NCI-H146 (cell line): ENCODE measurements at places on chromosomes 6 and 20.

GRCh38 chr20:57794036-57794435, 84.2 kb upstream of the PMEPA1 start:
- DNase-seq = no peak

GRCh38 chr6:134956676-134957075, 6.8 kb upstream of the ALDH8A1 start:
- no peak for DNase-seq

GRCh38 chr6:55668591-55668990, 89.6 kb upstream of the HMGCLL1 start:
- DNase-seq = no peak

DNA sequence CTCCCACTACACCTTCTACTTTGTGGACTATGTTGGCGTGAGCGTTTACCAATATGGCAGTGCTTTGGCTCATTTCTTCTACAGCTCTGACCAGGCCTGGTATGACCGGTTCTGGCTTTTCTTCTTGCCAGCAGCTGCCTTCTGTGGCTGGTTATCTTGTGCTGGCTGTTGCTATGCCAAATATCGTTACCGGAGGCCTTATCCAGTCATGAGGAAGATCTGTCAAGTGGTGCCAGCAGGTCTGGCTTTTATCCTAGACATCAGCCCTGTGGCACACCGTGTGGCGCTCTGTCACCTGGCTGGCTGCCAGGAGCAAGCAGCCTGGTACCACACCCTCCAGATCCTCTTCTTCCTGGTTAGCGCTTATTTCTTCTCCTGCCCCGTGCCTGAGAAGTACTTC, 16.5 kb upstream of the EFHC1 start:
- DNase-seq = peak; percentile 47

- DNase-seq = no peak
These were observed 25.6 kb upstream of the PREP start for GRCh38 chr6:105428342-105428957.

DNA sequence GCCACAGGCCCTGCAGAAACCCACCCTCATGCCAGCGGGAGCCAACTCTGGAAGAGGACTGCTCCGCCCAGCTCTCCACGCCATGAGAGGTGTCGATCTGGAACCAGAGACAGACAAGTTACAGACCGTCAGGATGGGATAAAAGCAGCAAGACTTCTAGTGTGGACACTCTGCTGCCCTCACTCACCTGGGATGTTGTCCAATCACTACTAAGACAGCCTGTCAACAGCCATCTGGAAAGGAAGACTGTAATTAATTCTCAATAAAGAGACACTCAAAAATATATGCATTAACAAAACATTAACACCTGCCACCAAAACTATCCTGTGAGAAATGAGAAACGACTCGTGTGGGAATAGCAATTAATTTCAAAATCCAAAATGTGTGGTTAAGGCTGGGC, 28.3 kb downstream of the SLC2A4RG start:
- no peak for DNase-seq

- DNase-seq = peak; percentile 32
These were observed 35.1 kb upstream of the CCN6 start for GRCh38 chr6:112018619-112019416.

GRCh38 chr20:53778041-53778516, 184.4 kb upstream of the ZNF217 start:
- DNase-seq = no peak

DNA sequence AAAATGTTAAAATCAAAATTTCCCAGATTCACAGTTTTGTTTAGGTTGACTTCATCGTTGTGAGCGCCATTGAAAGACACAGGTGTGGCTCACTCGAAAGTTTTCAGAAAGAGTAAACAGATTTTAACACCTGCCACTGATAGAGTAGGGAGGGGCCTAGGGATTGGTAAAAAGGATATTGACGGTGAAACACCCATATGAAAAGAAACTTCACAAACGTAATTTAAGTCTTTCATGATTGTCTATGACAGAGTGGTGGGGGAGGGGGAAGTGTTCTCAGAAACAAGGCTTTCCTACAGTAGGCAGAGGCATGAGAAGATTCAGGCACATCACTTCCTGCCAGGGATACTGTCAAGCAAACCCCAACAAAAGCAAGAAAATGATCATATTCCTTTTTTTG, 101.4 kb downstream of the PERP start:
- DNase-seq = peak; percentile 58

GRCh38 chr6:32854376-32855178, 585 bp downstream of the PSMB9 start:
- no peak for DNase-seq

DNA sequence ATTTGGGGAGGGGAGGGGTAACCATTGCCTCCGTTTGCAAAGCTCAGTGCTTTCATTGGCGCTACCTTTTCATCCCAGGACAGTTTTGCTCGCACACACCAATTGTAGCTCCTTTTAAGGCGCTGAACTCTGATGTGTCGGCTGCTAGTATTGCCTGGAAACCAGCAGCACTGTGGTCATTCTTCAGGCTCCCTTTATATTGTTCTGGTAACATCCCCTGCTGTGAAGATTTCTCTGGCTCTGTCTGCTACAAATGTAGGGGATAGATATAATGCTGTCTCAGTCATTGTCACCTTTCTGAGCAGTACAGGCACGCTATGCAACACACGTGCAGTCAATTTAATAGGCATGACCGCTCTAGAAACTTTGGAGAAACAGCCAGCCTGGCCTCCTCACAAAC, 172.9 kb upstream of the SASH1 start:
- peak; percentile 74 for DNase-seq

- DNase-seq = no peak
These were observed 157.9 kb upstream of the PDE10A start for GRCh38 chr6:165820934-165821333.

- DNase-seq = peak; percentile 61
These were observed 31.8 kb upstream of the ELMO2 start for GRCh38 chr20:46438156-46438750.

DNA sequence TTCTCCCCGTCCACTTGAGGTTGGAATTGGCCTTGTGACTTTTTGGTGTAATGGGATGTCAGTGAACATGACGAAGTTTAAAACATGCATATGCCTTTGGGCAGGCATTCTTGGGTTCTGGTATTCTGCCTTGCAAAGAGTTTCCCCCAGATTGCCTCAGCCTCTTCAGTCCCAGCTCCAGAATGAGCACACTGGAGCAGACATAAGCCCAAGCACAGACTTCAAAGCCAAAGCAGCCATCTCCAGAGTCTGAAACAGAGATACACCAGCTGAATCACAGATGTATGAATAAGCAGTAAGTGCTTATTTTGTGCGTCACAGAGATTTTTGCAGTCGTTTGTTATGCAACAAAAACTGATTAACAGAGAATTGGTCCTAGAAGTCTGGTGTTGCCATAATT, 546.0 kb downstream of the FRK start:
- no peak for DNase-seq

DNA sequence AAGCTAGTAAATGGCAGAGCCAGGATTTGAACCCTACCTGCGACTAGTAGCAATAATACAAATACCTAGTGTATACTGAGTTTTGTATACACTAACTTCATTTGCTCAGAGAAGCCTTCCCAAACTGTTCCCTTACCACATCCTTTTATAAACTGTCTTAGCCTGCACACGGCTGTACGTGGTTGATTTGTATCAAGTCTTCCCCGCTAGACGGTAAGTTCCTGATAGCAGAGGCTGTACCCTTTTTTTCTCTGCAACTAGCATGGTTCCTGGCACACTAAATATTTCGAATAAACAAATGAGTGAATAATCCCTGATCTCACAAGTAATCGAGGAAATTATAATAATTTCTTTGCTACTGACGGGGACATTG, 636 bp downstream of the RTF2 start:
- no peak for DNase-seq

GRCh38 chr6:52595000-52595795, 18.3 kb upstream of the TRAM2 start:
- DNase-seq = peak; percentile 33

DNA sequence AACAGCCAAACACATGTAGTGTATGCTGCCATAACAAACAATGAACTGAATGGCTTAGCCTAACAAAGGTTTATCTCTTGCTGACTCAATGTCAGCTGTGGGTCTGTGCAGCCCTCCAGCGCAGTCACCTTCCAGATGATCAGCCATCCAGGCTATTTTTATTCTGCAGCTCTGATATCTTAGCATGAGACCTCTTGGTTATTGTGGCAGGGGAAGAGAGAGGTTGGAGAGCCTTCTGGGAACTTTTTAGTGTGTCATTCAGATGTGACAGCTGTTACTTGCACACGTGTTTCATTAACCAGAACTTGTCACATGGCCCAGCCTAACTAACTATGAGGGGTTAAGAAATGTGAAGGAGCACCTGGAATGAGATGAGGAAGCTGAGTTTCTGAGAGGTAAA, 202.5 kb downstream of the DHX35 start:
- no peak for DNase-seq

- no peak for DNase-seq
These were observed 1.1 kb downstream of the MAPRE1 start for GRCh38 chr20:32820698-32821377.

- no peak for DNase-seq
These were observed 19.1 kb downstream of the GCNT2 start for GRCh38 chr6:10540073-10540746.

- DNase-seq = peak; percentile 15
These were observed 132.9 kb downstream of the SCML4 start for GRCh38 chr6:107691062-107691751.

- no peak for DNase-seq
These were observed 18.7 kb upstream of the COL10A1 start for GRCh38 chr6:116144605-116145004.

DNA sequence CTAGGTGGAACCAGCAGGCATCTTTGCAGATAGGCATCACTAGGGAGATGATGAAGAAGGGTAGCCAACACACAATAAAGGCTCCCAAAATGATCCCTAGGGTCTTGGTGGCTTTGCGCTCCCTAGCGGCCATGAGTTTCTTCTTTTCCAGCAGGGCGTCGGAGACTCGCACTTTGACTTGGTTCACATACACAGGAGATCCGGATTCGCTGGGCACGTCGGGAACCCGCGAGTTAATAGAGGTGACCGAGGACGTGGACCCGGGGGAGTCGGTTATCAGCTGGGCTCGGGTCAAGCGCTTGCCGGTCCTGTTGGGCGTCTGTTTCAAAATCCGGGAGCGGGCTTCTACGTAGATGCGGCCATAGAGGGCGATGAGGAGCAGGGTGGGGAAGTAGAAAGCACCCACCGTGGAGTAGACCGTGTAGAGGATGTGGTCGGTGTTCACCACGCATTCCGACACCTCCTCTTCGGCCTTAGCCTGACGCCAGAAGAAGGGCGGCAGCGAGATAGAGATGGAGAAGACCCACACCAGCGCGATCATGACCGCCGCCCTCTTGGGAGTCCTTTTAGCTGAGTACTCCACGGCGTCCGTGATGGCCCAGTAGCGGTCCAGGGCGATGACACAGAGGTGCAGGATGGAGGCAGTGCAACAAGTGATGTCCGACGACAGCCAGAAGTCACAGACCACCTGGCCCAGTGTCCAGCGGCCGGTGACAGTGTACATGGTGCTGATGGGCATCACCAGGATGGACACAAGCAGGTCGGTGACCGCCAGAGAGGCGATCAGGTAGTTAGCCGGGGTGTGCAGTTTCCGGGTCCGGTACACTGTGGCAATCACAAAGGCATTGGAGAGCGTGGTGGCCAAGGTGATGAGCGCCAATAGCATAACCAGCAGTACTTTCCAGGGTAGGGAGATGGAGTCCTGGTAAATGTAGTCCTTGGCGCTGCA, 658 bp downstream of the HTR1B start:
- DNase-seq = peak; percentile 36

DNA sequence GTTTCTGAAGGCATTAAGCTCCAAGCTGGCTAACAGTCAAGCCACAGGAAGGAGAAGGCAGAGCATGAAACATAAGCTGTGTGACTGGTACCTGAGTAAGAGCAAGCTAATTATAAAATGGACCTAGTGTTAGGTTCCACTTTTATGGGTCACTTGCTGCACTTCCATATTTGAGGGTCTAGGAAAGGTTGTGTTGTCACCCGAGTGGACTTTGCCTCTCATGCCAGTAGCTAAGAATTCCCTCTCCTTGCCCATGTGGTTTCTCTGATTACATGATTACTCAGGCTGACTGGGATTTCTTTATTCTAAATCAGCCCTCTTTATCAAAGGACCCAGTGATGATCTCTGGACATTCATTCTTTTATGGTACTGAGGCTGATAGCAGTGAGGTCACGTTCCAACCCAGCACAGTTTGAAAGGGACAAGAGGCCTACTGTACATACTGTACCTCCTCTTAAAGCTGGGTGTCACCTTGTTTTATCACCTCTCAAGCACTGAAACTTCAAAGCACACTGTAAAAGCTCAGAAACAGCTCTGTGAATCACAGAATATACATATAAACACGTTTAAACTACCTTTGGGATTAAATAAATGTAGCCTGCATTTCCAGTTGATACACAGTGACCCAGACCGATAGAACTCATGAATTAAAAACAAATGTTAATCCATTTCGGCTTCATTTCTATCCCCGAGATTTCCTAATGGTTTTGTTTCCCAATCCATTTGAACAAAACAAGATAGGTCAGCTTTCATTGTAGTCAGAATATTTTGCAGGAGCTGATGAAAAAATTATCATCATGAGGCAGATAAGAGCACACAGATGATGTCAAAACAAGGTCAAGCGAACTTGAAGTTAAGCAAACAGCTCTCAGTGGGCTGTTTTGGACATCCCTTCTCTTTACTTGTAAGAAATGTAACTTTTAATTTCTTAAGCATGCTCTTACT, 96.5 kb downstream of the ALDH8A1 start:
- no peak for DNase-seq

- DNase-seq = no peak
These were observed 627.9 kb downstream of the PRKN start for GRCh38 chr6:162099685-162100084.

GRCh38 chr20:9241232-9241692, 172.4 kb downstream of the PLCB4 start:
- peak; percentile 38 for DNase-seq

- no peak for DNase-seq
These were observed 11.2 kb upstream of the CLDN20 start for GRCh38 chr6:155252581-155252980.

GRCh38 chr20:5078399-5078958, 41.3 kb downstream of the PCNA start:
- DNase-seq = no peak

GRCh38 chr6:39786649-39787048, 5.5 kb upstream of the DAAM2 start:
- no peak for DNase-seq

GRCh38 chr20:51946586-51946985, 144.3 kb upstream of the SALL4 start:
- DNase-seq = no peak

GRCh38 chr20:18187020-18187419, 49.4 kb downstream of the KAT14 start:
- no peak for DNase-seq
